Breast epithelium (tissue), 4 donors: ENCODE measurements at places on chromosomes 6 and 20. TPM values are rescaled to one million over a fixed set of nuclear protein-coding genes. Genes with fewer than 3 reads are reported as not detected.

Gene MOG
- total RNA-seq: not detected

Gene TCP11
- 0.66 TPM for total RNA-seq

Gene EYS
- total RNA-seq: not detected

Gene DEFB119
- total RNA-seq: not detected

Gene AKIRIN2
- 22.8 TPM for total RNA-seq

Gene KHDC1L
- not detected for total RNA-seq

Gene RPS6KA2
- 56.4 TPM for total RNA-seq

Gene CRIP3
- 1.9 TPM for total RNA-seq

Gene SLC22A1
- 1.3 TPM for total RNA-seq

Gene RIPPLY2
- total RNA-seq: not detected

Gene SULF2
- 36.3 TPM for total RNA-seq

Gene RAD21L1
- not detected for total RNA-seq

Gene CBLN4
- total RNA-seq: 1.0 TPM

Gene PRIM2
- 20.1 TPM for total RNA-seq

Gene FAM83B
- total RNA-seq: 13.6 TPM

Gene ULBP2
- 1.3 TPM for total RNA-seq

Gene BEND6
- 0.80 TPM for total RNA-seq

Gene DUSP15
- 2.1 TPM for total RNA-seq

Gene SLC22A2
- total RNA-seq: not detected

Gene LCA5
- 8.0 TPM for total RNA-seq

Gene HLA-DQA1
- total RNA-seq: 15.0 TPM

Gene OR2B6
- not detected for total RNA-seq

Gene LGSN
- not detected for total RNA-seq

Gene DLK2
- total RNA-seq: 8.9 TPM

Gene HCRTR2
- not detected for total RNA-seq

Gene SLA2
- 0.66 TPM for total RNA-seq

Gene SLX4IP
- total RNA-seq: 6.9 TPM

Gene SEC23B
- 57.7 TPM for total RNA-seq

Gene RNF39
- total RNA-seq: not detected
